ENCODE measurements at places on chromosomes 4 and X.

DNA sequence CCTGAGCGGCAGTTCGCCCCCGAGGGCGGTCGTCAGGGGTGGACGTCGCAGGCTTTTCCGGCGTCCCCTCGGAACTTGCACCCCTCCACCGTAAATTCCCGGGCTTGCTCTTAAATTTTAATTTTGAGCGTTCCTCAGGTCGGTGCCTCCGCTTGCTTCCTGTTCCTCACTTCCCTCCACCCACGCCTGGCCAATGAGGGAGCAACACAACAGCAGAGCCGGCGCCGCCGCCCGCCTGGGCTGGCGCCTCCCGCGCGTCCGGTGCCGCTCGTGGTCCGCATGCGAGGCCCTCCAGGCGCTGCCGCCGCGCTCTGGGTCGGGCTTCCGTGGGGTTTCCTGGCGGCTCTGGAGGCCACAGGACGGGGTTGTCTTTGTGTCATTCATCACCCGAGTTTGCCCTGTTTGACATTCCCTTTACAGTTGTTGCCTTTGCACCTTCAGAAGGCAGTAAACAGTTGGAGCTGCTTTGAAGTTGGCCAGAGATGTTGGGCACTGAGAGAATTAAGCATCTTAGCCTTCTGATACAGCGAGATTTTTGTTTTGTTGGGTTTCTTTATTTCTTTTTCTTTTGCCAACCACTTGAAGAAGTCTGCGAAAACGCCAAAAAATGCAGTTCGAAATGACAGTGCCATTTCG is 692 bp downstream of the SPCS3 start:
- DNase-seq: no peak

DNA sequence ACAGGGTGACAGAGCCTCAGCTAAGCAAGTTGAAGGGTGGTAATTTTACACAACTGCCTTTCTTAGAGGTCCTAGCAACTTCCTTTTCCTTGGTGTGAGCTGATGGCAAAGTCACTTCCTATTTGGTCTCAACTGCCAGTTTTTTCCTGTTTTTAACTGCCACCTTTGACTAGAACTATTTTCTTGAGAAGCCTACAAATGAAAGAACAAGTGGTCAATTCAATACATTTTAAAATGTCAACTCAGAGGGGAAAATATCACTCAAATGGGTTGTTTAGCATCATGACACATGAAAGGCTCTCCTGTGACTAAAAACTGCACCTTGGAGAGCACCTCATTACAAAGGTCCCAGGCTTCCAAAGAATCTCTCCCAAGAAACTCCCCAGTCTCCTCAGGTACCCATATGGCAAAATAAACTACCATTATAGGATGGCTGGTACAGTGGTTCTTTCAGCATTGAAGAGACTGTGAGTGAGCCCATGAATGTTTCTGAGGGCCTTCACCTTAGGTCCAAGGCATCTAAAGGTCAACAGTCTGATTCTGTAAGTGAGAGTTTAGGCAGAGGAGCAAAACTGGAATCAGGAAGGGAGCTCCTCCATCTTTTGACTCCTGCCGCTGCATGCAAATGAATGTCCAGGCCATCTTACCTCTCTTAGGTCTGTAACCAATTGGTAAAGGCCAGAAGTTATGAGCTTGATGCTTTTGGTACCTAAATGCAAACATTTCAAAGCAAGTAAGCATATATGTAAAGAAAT is 5.5 kb upstream of the STK26 start:
- DNase-seq: no peak

DNA sequence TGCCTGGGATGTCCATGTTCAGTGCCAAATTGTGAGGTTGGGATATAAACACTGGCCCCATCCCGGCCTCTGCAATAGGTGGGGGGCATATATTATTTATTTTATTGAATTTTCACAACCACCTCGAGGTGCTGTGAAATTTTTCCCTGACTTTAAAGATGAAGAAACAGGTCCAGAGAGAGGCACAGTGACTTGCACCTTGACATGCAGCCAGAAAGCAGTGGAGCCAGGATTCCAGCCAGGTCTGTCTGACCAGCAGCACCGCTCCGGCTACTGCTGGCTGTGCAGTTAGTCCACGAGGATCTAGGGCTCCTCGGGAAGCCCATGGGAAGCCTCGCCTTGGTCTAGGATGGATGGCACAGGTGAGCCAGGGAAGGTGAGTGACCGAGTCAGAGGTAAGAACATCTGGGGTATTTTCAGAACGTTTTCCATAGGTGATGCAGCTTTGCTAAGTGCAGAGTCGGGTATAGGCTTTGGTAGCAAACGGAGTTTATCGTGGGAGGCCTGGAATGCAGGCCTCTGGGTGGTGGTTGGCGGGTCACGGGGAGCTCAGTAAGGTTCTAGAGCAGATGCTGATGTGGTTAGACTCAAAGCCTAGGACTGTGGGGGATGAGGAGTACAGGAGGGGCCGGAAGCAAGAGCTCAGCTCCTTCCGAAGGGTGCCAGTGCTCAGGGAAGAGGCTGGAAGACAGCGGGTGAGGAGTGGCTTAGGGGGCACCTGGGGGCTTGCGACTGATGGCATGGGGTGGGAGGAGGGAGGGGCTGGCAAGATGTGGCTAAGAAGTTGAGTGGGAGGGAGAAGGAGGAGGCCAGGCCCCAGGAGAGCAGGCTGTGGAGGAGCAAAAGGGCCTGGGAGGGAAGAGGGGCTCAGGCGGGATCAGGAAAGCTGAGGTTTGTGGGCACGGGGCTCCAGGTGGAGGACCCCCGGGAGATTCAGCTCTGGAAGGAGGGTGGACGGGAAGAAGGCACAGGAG is 107.7 kb upstream of the LRPAP1 start:
- DNase-seq: no peak

DNA sequence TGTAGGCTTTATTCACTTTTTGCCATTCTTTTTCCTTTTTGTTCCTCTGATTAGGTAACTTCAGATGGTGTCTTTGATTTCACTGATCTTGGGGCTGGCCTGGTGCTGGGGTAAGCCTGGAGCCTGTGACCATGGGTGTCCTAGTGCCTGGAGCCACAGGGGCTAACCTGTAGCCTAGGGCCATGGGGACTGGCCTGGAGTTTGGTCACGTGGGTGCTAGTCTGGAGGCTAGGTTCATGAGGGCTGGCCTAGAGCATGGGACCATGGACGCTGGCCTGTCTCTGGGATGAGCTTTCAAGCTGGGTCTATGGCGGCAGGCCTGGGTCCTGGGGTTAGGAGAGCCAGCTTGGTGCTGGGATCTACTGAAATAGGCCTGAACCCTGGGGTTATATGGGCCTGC is 32.2 kb upstream of the ALG13 start:
- no peak for DNase-seq

DNA sequence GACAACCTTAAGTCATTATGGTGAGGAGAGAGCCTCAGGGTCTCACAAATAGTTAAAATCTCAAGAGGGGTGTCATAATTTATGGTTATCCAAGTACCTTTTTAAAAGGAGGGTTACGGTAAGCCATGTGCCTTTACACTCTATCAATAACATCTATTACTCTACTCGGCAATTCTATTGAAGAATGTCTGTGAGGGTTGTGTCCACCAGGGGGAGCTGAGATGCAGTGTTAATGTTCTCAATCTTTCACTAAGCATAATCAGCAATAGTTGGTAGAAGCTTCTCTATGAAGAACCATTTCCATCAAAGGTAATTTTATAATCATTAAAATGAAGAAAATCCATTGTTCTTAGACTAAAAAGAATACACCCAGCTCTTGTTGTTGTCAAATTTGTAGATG is 457.4 kb downstream of the CENPC start:
- DNase-seq: no peak

- no peak for DNase-seq
These were observed 932 bp upstream of the SHISA3 start for GRCh38 chr4:42396361-42396751.

DNA sequence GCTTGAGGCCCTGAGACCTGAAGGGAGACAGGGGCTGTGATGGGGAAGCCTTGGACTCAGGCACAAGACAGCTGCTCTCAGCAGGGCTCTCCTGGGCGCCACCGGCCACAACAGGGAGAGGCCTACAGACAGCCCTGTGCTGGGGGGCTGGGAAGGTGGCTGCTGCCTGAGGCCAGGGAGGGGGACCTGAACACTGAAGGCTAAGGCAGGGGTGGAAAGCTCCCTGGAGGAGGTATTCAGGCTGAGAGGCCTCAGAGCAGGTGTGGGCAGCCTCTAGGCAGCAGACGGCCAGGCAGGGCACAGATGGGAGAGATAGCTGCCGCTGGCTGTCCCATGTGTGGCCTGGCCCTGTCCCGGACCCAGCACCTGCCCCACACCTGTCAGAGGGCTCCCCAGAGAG is 33.0 kb downstream of the TACC3 start:
- DNase-seq: no peak

DNA sequence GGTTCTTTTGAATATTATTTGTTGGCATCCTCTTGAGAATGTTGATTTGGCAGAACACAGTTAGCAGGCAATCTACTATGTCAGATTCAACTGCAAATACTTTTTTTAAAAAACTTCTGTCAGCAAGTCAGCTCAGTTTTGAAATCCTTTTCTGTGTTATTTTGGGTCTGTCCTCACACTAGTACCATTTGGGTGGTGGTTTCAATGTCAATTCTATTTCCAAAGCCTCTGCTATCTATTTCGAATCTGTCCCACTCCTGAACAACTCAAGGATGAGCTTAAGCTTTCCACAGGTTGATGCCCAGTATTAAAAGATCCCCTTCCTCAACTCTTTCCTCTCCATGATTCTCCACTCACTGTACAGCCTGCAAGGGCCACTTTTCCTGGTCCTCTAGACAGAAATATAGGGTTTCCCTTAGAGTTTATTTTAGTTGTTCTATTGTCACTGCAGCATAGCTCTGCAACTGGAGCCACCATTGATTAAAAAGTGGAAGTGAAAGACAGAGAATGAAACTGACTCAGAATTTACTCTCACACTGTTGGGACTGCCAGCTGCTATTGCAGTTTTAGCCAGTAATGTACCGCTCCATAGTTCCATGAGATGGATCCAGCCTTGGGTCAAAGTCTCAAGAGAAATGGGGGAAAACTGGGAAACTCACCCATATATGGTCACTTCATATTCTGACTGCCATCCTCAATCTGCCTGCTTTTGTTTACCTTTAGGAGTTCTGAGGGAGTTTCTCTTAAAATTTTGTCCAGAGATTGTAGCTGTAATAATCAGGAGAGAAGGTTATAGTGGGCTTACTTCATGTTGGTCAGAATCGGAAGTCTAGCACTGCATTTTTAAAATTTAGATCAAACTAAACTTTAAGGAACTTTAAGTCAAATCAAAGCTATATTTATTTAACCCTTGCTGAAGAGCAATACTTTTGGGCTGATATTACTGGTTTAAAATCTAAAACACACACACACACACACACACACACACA is 14.6 kb downstream of the HDX start:
- DNase-seq: no peak

DNA sequence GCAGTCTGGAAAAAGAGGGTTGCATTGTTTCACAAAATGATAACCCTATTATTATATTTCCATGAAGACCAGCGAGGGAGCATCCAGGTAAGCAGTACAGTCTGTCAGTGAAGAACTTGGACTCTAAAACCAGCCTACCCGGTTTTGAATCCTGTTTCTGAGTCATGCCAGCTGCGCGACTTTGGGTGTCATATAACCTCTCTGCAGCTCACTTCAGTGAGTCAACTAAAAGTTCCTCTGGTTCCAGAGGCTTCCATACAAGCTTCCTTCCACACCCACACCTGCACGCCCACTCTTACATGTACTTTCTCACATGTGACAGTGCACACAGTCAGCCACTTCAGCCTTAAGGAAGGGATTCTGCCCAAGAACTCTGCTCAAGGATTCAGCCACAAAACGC is 49.8 kb upstream of the PRPS2 start:
- DNase-seq: no peak

- no peak for DNase-seq
These were observed 57.0 kb upstream of the PLAC8 start for GRCh38 chr4:83171436-83172039.

GRCh38 chr4:170697845-170698244 is 608.1 kb upstream of the AADAT start:
- no peak for DNase-seq

DNA sequence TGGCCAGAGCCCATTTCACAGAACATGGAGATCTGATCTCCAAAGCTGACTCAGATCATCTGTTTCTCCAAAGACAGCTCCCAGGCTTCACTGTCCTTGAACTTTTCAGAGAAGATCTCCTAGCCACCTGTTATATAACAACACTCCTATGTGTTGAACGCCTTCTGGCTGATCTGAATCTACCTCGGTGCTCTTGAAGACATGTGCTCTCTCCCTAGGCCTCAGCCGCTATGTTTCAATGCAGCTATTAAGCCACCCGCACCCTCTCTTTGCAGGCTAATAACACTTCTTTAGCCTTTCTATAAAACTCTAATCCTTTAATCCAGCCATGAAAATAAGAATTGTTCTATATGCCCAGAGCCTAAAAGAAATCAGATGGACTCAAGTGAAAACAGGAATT is 34.9 kb downstream of the SEL1L3 start:
- DNase-seq: no peak

GRCh38 chr4:142523111-142523510 is 323.0 kb downstream of the INPP4B start:
- no peak for DNase-seq

DNA sequence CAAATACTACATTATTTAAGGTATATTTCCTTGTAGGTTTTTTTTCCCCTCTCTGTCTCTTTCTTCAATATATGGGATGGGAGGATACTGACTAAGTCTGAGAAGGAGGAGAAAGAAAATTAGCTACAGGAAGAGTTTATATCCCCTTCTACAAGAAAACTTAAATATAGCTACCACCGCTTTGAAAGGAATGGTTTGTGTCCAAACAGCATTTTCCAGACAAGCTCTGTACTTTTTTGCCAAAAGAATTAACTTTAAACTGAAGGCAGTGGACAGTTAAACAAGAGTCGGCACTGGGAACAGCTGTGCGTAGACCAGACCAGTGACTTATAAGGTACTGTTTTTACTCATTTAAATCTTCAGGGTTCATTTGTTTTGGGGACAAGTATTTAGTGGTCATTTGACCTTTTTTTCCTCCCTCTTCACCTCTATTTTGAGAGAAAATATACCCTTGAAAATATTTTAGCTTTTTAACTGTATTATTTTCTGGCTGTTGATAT is 303.7 kb downstream of the ARHGAP24 start:
- DNase-seq: no peak

- DNase-seq: no peak
These were observed 359.3 kb downstream of the GRXCR1 start for GRCh38 chr4:43251841-43252240.

- no peak for DNase-seq
These were observed 1.2 kb downstream of the PRPS1 start for GRCh38 chrX:107629540-107629909.

DNA sequence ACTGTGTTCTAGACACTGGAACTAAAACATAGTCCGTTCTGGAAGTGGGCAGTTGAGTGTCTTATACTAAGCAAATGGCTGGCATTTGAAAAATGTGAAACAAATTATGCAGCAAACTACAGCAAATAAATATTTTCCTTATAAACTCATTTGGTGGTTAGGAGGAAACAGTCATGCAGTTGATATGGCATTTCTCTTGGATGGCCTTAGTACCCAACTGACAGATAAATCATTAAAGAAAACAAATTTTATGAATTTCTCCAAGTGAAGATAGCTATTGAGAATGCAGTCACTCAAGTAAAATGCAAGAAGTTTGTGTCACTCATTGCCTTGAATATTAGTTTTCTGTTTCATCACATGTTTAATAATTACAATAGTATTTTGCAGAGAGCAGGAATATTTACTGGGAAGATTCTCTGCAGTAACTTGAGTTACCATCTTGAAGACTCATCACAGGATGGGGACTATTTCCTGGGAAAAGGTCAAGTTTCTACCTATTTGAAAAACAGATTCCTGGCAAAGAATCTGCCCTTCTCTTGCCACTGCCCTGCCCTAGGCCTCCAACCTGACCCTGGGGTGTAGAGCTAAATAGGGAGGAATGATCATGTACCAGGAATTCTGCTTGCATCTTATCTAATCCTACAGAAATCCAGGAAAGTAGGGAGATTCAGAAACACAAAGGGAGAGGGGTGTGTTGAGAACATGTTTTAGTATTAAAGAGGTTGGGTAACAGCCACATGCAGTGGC is 105.9 kb downstream of the SH3RF1 start:
- DNase-seq: peak; percentile 87
